ENCODE measurements at places on chromosomes 13 and 19.

DNA sequence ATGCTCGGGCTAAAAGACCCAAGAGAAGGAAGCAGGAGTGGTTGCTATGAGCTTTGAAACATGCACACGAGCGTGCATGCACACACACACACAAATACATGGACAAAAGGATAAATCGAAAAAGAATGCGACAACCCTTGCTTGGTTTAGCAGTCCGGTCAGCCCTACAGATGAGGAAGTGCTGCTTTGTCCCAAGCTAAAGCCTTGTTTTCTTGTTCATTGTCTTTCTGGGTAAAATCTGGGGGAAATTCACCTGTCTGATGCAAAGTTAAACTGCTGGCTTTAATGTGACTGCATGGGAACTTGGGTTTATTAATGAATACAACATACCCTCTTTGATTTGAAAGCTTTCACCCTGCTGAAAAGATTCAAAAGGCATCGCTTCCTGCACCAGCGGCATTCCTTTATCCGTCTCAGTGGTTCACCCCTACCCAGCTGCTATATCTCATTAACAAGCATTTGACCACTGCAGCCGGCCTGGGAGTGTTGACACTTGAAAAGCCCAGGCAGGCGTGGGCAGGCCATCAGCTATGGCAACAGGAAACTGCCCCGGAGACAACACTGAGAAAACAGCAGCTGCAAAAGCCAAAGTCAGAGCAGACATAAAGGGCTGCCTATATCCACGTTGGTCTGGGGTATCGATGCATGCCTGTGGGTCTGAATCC lies 301.7 kb downstream of the NDFIP2 start:
- DNase-seq = peak; percentile 54

DNA sequence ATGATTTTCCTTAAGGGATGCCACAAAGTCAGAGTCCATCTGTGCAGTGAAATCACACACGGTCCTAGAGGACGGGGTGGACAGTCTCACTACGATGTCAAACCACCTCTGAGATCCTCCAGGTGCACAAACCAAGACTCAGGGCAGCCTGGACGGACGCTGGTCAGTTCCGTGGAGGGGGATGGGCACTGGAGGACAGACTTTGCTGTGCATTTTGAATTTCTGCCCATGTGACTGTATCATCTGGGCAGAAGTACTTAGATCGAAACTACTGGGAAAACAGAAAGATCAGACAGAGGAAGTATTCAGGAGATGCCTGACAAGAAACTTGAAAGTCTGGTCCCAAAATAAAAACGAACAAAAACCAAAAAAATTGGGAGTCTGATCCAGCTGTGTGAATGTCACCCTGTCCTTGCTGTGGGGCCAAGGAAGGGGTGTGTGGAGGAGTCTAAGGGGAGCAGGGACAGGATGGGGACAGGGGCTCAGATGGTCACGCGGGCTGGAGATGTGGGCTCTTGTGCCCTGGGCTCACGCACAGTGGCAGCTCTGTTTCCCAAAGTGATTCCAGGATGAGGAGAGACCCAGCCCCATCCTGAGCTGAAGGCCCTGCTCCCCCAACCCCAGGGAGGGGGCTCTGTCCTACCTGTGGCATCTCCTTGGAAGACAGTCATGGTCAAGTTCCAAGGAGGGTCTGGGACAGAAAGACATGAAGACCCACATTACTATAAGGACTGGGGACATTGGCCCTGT lies 1.5 kb downstream of the SIGLEC8 start:
- DNase-seq = no peak

DNA sequence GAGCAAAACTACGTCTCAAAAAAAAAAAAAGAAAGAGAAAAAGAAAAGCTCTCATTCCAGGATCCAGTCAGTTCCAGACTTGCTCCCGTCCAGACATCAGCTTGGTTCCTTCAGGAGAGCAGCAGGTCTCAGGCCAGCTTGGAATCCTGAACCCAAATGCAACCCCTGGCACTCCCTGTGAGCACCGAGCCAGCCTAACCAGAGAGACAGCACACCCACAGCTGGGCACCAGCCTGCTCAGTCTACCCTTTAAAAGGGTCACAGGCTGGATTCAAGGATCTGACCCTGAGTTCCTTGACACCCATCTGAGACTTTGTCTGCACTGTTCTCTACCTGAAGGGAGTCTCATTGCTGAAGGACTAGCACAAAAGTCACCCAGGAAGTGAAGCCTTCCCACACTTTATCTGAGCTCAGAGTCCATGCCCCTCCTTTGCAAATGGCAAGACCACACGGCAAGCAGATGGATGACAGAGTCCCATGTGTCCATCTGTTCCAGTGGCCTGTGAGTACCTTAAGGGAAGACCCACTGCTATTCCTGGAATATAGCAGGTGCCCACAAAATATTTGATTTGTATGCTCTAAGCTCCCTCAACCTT lies 1.4 kb downstream of the PEPD start:
- no peak for DNase-seq

DNA sequence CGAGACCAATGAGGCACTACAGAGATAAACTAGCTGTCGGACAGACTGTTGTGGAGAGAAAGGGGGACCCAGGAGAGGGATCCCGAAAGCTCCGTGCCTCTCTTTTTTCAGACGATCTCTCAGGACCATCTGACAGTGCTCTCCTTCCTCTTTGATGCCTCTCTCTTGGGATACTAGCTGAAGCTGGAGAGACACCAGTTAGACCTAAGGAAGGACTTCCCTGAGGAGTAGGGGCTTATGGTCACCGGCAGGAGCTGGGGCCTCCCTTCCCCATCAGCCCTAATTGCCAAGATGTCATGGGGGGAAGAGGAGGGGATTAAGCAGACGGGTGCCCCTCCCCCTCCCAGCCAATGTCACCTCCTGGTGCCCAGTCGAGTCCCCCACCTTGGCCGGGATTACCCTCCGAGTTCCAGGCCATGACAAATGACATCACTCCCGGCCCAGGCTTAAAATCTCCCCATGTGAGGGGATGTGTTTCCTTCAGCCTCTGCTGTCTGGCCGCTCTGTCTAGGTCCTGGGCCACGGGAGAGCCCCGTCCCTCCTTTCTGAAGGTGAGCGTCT lies at the start of gene CRX:
CRX (plus strand) TSS at position 478 of the 561 bp plus-strand sequence. CDS start 12,507 bp downstream, outside the sequence.
- no peak for DNase-seq
